ENCODE measurements at places on chromosomes 7 and 10.
A peak's percentile ranks its signal among the peaks of the same experiment; 100 is the strongest.

DNA sequence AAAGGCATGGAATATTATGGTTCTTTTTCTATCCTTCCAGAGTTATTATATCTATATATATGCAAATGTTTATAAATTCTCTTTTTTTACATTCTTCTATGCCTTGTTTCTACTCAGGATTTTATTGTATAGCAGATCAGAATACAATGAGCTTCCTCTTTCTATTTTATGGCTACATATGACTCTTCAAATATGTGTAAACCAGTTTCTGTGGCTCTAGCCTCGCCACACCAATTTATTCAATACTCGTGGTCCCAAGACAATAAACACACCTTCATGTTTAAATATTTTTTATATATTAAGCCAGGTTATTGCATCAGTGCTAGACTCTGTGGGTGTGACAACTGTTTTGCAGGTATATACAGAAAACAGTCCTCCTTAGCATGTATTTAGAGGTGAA, 237.5 kb upstream of the MKLN1 start:
- DNase-seq, result no peak

- DNase-seq, result no peak
These were observed 8.6 kb upstream of the MYO1G start for GRCh38 chr7:44987457-44987856.

DNA sequence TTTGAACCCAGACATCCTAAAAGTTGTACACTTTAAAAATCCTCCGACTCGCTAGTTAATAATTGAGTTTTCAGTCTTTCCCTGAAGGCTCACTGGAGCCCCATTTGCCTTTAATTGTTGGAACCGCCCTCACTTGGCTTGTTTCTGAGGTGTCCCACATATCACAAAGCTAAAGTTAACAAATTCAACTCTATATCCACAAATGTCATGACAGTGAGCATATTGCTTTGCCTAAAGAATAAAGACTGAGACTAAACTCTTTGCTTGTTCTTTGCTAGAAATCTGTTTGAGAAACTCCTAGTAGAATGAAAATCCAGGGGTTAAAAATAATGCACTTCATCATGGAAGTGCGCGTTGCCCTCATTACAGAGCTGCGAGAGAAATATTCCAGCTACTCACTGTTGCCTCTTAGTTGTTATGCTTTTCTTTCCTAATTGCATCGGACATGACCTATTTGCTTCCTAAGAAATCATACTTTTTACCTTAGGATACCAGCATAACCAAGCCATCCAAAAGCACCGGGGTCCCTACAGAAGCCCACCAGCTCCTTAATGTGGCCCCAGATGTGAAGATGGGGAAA, 752 bp downstream of the THSD7A start:
- DNase-seq, result no peak

DNA sequence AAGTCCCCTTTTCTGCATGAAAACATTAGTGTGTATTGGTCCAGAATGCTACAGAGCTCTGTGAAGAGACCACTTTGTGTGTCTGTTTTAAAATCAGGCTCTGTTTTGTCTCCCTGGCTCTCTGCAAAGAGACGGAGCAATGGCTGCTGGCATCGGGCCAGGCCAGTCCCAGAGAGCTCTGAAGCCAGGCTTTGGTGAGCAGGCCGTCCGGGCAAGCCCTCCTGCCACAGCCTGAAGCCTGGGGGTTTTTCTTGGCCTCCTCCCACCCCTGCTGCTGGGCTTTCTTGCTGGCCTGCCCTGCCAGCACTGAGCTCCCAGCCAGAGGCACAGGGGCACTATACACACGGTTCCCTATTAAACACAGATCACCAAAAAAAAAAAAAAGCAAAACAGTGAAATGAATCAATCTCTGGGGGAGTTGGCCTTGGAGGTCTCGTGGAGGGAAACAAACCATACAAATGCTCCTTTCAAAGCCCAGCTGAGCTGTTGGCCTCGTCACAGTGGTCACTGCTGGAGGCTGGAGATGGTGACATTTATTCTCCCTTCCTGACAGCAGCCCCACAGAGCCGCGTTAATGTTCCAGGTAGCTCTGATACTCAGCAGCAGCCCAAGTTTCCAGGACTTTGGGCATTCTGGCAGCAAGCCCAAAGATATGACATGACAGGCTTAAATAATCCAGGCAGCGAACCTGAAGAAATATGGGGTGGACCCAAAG, 237.2 kb downstream of the TCF7L2 start:
- DNase-seq, result peak; percentile 76

GRCh38 chr7:30840141-30841024, 69.2 kb downstream of the MINDY4 start:
- no peak for DNase-seq

DNA sequence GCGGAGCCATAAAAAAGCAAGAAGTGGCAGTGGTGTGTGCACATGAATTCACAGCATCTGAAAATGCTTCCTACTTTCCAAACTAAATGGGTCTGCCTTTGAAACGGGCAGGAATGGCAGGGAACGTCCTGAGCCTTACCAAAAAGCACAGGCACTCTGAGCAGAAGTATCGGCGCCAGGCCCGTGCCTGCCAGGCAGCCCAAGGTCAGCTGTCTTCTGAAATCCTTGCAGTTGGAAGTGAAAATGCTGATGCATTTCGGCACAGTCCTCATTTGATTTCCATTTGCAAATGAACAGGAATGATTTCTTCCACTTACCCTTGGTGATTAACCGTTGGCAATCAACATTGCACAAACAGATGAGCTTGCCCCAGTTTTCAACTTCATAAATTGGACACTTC, 47.6 kb upstream of the MNX1 start:
- DNase-seq, result no peak

GRCh38 chr7:47954231-47954911, 6.1 kb upstream of the PKD1L1 start:
- DNase-seq, result no peak

GRCh38 chr7:72003236-72003635, 408.9 kb downstream of the CALN1 start:
- no peak for DNase-seq

- no peak for DNase-seq
These were observed 15.3 kb downstream of the NUDT5 start for GRCh38 chr10:12180221-12180974.

GRCh38 chr7:117946151-117946633, 73.0 kb upstream of the CTTNBP2 start:
- DNase-seq, result no peak

GRCh38 chr7:102976493-102976892, 63.7 kb downstream of the LRRC17 start:
- no peak for DNase-seq

DNA sequence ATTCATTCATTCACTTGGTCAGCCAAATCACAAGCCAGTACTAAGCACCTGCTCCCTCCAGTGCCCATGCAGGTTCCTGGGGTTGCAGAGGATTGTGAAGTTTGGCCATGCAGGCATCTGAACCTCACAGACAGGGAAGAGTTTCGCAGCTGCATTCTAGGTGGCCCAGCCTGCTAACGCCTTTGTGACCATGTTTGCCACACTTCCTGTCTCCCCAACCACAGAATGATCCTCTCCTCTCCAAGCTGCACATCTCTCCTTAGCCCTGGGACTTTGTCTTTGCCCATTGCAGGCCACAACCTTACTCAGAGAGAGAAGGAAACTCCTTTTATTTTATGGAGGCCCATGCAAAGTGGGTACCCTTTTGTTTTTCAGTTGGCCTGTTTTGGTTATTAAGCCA, 31.8 kb downstream of the EPDR1 start:
- DNase-seq, result no peak

GRCh38 chr7:71137479-71137878, 5.5 kb downstream of the GALNT17 start:
- no peak for DNase-seq

GRCh38 chr10:327889-328852, 192.9 kb downstream of the ZMYND11 start:
- no peak for DNase-seq

GRCh38 chr10:92419740-92420545, 129.0 kb downstream of the MARCHF5 start:
- DNase-seq, result no peak

DNA sequence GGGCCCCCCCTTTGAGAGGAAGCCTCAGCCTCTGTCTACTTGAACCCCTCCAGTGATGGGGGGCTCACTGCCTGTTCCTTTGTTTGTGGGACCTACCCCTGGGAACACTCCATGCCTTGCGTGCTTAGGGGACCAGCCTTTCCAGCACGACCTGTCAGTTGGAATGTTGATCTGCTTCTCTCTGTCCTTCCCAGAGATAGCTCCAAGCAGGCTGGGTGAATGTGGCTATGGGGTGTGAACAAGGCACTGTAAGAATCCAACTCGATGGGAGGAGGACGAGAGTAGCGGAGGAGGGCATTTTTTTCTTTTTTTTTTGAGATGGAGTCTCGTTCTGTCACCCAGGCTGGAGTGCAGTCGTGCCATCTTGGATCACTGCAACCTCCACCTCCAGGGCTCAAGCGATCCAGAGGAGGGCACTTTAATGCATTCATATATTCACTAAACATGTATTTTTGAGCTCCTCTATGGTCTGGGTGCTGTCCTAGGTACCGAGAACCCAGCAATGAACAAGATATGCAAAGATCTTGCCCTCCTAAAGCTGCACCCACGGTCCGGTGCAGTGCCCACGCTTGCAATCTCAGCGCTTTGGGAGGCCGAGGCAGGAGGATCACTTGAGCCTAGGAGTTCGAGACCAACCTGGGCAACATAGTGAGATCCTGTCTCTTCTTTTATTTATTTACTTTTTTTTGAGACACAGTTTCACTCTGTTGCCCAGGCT, 8.5 kb downstream of the CLIP2 start:
- DNase-seq, result no peak

GRCh38 chr10:74039561-74040145, 41.7 kb downstream of the VCL start:
- DNase-seq, result no peak

- no peak for DNase-seq
These were observed 13.9 kb downstream of the PIP4K2A start for GRCh38 chr10:22700489-22700888.

DNA sequence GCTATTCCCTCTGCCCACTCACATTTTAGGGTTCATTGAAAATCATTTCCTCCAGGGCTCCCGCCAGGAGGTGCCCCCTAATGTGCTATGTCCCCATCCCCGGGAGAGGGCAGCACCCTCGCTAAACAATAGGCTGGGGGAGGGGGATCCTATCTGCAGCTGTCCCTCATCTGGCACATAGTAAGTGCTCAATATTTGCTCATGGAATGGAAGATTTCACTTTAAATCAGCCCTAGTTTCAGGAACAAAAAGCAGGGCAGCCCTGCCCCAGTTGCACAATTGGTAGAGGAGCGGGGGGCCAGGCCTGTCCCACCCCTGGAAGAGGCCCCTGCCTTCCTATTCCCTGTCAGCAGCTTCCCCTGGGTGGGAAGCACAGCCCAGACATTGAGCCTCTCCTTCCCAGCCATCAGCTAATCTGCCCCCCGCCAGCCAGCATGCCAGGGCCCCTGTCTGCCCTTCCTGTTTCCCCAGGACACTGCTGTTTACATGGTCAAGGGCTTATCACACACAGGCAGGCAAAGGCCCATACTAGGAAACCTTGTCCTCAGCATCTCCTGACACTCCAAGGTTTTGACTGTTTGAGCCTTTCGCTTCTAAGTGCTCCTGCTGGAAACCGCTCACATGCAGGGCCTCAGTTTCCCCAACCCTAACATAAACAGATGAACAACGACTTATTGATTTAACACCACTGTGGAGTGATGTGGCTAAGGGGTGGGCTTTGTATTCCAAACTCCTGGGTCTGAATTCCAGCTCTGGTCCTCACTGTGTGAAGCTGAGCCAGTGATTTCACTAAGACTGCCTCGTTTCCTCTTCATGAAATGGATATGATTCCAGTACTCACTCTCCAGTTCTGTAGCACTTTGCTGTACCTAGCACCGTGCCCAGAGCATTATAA, 130.7 kb upstream of the ZMIZ1 start:
- no peak for DNase-seq

DNA sequence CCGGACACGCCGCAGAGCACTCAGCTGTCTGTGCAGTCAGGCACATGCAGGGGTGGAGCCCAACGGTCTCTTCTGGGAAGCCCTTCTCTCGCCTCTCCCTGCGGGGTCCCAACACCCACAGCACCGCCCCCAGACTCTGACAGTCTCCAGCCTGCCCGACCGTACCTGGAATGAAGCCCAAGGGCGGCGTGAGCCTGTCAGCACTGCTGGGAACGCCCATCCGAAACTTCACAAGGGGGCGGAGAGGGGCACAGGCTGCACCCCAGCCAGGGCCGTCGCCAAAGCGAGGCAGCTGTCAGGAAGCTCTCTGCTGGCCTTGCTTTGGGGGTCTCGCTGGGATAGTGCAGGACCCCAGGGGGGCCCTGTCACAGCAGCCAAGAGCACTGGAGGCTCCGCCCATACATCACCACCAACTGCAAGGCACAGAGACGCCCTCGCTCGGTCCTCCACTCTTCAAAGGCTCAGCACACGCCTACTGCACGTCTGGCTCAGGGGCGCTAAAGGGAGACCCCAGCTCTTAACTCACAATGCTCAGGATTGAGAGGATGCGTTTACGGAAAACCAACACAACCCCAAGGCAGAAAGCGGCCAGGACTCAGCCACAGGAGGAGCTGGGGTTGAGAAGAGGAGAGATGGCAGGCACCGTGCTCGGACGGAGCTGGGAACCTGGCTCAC, 30.9 kb downstream of the MAD1L1 start:
- no peak for DNase-seq

All from mesothelial cell of epicardium (in vitro differentiated cells).